ENCODE measurements at places on chromosomes 2 and 18.
A peak's percentile ranks its signal among the peaks of the same experiment; 100 is the strongest.

DNA sequence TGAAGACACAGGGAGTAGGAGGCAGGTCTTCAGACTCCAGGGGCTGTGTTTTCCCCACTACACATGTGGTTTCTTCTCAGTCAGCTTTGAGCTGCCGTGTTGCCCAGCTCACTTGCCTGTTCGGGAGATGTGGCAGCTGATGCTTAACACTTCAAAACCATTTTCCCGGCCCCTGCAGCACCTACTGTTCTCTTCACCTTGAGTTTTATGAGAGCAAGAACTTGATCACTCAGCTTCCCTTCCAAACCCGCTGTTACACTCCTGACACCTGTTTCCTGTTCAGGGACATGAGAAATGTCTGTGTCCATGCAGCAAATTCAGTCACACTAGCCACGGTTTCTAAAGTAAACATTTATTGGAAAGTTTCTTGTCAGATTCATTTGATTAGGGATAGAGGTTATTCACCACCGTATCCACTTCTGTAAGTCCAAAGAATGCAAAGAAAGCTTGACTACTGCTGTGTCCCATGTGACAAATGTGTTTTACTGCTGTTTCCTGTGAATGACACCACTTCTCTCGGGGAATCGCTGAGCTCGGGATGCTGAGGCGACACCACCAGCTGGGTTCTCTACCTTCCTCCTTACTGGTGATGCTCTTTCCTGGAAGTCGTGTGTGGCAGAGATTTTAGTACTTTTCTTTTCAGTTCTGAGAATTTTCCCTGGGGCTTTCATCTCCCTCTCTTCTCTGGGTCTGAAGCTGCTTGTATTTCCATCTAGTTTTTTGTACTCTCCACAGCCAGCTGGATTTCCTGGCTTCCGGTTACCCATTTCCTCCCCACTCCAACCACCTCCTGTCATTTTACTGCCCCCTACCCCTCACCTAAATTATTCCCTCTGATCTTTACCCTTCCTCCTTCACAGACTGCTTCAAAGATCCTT lies 91.7 kb downstream of the KLF7 start:
- peak; percentile 14 for DNase-seq

- no peak for DNase-seq
These were observed 615 bp upstream of the CCNT2 start for GRCh38 chr2:134917888-134918525.

- DNase-seq = no peak
These were observed 12.7 kb upstream of the CDH2 start for GRCh38 chr18:28189400-28190239.

DNA sequence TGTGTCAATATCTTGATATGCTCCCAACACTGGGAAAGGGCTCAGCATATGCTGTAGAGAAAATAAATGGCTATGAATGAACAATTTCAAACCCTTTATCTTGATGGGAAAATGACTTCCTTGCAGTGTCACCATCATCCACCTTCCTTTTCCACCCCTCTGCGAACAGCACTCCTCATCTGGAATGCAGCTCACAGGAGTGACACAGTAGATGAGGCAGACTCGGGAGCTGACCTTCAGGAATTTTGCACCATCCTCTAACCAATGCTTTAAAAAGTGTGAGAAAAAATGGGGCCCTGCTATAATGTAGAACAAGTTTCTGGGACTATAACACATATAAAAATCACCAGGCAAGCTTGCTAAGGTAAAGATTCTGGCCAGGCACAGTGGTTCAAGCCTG lies 41.3 kb upstream of the YPEL5 start:
- no peak for DNase-seq

DNA sequence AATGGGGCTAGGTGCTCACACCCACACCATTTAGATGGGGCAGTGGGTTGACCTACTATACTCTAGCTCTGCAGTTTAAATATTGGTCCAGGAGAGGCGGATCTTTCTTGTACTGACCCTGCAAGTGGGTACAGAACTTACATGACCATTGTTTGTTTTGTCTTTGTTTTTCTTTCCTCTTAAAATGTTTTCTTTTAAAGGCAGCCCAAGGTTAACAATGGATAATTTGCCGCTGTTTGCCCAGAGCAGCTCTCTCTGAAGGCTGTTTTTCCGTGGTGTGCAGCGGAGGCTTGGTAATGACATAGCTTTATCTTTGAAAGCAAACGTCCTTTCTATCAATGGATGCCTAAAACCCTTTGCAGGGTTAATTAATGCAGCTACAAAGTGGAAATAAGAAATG lies 133.3 kb upstream of the MEX3C start:
- no peak for DNase-seq

- no peak for DNase-seq
These were observed 69.8 kb upstream of the PDE1A start for GRCh38 chr2:182496596-182496995.

- no peak for DNase-seq
These were observed 164.4 kb downstream of the PDE11A start for GRCh38 chr2:177908182-177908581.

DNA sequence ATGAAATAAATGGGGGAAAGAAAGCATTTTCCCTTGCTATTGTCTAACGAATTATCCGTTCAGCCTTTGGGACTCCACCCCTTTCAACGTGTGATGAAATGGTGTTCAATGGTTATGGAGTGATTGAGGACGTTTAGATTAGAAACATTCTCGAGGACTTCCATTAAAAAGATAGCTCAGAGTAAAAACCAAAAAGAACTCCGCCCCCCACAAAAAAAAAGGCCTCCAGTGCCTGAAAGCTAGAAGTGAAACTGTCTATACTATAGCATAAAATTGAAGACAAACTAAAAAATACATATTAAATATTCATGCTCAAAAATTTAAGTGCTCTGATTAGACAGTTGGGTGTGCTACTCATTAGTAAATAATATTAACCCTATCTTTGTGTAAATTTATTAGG lies 3.0 kb upstream of the ZNF516 start:
- DNase-seq = no peak

GRCh38 chr2:164792316-164793170 lies 49.1 kb downstream of the COBLL1 start:
- no peak for DNase-seq

DNA sequence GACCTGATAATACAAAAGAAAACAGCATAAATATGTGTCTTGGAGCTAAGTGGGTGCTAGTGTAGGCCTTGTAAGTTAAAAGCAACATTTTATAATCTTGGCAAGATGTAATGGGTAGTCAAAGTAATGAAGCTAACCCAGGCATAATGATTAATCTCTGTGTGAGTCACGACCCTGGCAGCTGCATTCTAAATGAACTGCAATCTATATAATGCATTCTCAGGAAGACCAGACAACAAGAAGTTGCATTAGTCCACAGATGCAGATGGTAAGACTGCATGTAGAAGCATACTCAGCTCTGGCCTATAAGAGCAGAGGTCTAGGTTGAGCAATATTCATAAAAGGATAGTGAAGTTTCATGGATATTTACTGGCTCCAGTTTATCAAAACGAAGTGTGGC lies 85.6 kb upstream of the ETAA1 start:
- DNase-seq = no peak

- no peak for DNase-seq
These were observed 6.2 kb upstream of the UGGT1 start for GRCh38 chr2:128084757-128085156.

- no peak for DNase-seq
These were observed 24.3 kb downstream of the NCOA1 start for GRCh38 chr2:24515335-24515734.

- no peak for DNase-seq
These were observed 6.0 kb downstream of the NEMP2 start for GRCh38 chr2:190528521-190529001.

DNA sequence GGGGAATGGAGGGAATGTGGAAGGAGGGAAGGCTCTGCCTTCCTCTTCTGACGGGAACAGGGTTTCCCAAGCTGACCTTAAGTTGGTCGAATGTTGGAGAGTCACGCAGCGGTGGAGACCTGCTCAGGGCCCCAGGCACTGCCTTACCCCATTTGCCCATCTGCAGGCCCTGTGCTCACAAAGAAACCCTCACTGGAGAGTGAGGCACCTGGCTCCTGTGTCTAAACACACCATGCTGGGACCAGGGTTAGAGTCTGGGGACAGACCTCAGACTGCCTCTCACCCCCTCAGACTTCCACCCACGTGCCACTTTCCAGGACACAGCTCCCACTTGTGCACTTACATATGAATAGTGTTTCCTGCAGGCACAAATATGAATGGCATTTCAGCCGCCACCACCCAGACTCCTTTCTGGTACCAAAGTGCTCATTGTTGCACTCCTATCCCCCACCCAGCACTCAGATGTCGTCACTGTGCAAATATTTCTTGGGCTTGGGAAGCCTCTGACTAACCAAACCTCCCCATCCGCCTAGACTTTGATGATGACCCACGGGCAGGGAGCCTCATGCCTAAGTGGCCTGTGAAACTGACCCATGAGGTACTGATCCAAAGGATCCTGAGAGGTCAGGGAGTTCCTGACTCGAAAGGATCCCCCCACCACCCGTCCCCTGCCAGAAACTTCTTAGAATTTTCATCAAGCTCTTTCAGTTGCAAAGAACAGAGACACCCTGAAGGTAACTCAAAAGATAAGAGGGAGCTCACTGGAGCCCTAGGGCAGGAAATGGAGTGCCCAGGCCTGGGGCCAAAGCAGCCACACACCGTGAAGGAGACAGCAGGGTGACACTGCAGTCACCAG lies 78.3 kb downstream of the STPG4 start:
- DNase-seq = no peak

- DNase-seq = no peak
These were observed 98.7 kb downstream of the MMADHC start for GRCh38 chr2:149488706-149489440.

DNA sequence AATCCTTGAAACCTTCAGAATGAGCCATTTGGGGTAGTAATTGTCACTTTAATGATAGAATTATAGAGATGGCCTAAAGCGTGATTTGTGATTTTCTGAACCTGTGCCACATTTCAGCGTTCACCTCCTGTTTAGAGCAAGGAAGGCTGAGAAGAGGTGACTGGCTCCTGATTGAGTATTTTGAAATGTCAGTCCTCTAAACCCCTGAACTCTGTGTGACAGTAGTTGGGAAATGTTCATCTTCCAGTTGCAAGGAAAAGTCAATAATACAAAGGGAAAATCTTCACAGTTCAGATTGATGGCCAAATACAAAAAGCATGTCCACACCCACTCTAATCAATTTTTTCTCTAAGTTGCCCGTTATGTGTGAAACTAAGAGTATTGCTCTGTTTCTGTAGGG lies 305.2 kb downstream of the ARHGAP15 start:
- no peak for DNase-seq

- no peak for DNase-seq
These were observed 146.9 kb upstream of the STON1 start for GRCh38 chr2:48383036-48383435.

GRCh38 chr2:26621469-26622199 lies 19.5 kb downstream of the CIB4 start:
- no peak for DNase-seq

DNA sequence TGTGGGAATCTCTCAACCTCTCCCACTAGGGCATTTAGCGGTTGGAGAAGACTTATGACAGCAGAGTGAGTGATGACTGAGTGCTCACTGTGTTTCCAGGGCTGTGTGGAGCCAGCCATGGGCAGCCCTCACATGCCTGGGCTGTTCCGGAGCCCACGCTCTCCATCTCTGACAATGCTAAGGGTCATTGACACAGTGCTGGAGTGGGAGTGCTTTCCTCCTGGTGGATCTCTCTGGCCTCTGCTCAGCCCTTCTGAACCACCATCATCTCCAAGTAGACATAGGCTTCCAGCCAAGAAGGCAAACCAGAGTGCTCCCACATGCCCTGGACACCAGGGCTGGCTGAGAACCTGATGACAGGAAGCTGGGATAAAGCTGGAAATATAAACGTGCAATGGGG lies 33.1 kb upstream of the TWIST2 start:
- DNase-seq = no peak

GRCh38 chr2:25760297-25760696 lies 86.9 kb upstream of the DTNB start:
- no peak for DNase-seq

- no peak for DNase-seq
These were observed 217.1 kb downstream of the TCF4 start for GRCh38 chr18:55370936-55371335.

- no peak for DNase-seq
These were observed 36.4 kb downstream of the CFAP221 start for GRCh38 chr2:119580550-119581072.

- DNase-seq = no peak
These were observed 32.1 kb upstream of the CHRNA1 start for GRCh38 chr2:174796319-174796771.

DNA sequence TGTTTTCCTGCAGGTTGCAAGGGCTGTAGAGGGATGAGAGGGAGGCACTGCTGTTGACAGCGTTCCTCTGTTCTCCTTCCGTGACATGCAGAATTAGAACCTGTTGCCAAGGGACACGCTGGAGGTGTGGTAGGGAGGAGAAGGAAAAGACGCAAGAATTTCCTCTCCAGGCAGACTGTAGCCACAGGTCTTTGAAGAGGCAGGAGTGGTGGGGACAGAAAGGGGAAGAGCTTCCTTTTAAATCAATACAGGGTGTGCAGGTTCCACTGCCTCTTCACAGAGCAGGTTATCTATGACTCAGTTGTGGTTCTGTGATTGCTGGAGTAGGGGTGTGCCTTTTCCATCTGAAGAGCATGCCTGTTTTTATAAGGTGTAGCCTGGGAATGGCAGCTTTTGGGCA lies 133.0 kb downstream of the WDSUB1 start:
- no peak for DNase-seq
